Cerebellar nuclear complex (tissue), 1 donor: ENCODE measurements at places on chromosomes 3 and 15.

DNA sequence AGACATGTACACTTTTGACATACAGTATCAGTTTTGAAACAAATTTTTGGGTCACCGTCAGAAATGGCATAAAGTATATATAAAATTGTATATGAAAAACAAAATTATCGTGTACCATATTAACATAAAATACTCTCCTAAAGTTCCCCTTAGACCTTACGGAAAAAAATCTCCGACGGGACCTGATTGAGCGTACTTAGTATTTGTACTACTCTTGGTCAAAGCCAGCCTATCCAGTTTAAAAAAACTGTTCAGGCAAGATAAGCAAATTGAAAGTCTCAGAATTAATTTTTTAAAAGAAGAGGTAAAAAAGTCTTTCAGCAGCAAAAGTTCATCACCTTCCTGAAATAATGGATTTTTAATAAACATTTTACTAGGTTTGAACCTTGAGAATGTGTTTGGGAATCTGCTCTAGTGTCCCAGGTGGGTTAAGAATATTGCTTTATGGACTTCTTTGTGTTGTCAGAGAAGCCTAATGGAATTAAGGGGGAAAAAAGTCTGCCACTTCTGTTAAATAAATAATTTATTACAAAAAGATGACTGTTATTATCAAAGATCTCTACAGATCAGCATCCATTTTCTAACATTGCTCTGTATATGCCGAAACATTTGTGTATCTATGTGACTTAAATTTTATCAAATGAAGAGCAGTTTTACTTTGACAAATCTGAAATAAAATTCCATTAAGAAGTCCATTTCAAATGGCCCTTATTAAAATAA lies 48.6 kb downstream of the ZBTB20 start:
- DNase-seq = no peak

DNA sequence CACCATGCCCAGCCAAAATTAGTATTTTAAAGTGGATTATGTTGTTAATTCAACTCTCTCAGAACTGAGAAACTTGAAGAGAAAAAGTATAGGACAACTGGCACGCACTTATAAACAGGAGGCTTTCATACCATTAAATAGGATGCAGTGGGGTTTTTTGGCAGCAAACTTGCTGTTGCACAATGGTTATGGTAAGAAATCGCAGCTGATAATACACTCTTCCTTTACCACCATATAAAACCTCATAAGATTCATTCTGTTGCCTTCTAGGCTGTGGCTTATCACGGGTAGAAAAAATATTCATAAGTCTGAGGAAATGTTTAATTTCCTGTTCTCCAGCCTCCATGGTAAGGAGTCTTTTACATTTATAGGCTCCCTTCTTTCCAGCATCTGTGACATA lies 95.3 kb downstream of the TMCO5A start:
- DNase-seq = no peak

GRCh38 chr15:50496692-50497091 lies 49.8 kb downstream of the USP50 start:
- no peak for DNase-seq

DNA sequence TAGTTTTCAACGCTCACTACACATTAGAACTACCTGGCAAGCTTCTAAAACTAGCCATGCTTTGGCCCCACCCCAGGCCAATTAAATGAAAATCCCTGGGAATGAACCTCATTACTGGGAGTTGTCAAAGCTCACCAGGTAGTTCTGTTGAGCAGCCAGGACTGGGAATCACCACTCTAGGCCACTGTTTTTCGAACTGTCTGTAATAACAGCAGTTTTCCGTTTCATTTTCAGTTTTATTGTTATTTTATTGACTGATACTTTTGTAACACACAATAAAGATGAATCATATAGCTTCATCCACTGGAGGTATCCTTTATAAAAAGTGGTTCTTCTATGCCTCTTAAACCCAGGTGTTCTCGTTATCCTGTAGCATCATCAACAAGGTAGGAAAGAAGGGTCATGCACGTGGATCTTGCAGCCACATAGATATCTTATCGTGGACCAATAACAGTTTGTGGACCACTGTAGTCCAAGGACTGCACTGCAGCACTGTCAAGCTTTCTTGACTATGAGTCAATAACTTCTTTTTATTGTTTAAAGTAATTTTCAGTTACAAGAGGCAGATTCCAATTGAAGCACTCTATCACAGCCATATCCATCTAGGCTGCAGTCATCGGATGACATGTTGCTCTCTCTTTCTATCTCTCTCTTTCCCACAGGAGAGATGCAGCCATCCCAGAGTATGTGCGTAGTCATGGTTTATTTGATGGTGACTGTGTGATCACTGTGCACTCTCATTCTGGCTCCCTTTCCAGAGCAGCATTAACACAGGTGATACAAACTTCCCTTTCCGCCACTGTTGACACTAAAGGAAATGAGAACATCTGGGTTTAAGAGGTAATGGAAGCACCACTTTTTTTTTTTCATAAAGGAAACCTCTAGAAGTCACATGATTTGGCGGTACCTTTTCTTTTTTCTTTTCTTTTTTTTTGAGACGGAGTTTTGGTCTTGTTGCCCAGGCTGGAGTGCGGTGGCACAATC lies 39.0 kb upstream of the BLM start:
- DNase-seq = no peak

GRCh38 chr3:46626039-46626438 lies 13.7 kb downstream of the FAM240A start:
- no peak for DNase-seq

- no peak for DNase-seq
Measured at GRCh38 chr3:50574444-50574831, 5.1 kb downstream of the HEMK1 start.

- DNase-seq = no peak
Measured at GRCh38 chr3:120448756-120449155, 2.0 kb downstream of the FSTL1 start.

DNA sequence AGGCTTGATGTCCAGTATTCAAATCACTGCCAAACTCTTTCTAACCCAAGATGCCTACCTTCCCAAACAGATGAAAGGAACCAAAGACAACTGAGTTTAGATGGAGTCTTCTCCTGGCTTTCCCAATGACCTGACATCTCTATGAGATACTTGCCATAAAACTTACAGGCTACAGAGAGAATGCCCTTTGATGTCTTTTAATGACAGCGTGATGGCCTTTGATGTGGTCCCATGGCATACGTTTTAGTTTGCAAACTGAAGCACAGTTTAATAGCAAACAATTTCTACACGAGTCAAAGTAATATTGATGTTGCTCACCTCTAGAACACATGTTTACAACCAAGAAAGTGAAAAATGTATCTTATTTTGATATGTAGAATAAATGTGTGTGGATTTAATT lies 73.2 kb downstream of the ZIC4 start:
- DNase-seq = no peak

DNA sequence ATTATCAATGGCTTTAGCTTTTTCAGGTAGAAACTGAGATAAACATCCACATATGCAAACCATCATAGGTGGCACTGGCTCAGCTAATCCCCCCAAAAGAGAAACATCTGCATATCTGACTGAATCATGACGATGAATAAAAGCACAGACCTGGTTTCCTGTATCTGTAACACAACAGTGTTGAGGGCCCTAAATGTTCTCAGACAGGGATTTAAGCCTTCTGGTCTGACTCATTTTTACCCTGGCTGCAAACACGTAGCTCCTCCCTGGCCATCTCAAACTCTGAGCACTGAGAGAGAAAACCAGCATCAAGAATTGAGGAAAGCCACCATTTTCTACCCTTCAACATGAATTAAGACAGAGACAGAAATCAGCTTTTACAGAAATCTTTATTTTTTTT lies 35.2 kb downstream of the GLB1 start:
- DNase-seq = no peak

DNA sequence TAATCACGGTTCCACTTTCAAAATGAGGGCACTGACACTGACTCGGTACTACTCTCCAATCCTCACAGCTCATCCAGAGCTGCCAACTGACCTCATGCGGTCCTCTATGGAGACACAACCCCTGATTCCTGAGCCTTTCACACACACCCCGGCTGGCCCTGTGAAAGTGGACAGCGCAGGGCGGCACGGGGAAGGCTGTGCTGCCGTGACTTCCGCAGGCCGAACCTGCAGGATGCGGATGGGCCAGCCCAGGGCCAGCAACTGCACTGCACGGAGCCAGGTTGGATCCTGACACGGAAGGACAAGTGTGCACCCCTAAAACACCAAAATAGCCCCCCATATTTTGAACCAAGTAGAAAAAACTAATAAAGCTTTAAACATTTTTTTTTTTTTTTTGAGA lies 41.0 kb downstream of the IQSEC1 start:
- no peak for DNase-seq

DNA sequence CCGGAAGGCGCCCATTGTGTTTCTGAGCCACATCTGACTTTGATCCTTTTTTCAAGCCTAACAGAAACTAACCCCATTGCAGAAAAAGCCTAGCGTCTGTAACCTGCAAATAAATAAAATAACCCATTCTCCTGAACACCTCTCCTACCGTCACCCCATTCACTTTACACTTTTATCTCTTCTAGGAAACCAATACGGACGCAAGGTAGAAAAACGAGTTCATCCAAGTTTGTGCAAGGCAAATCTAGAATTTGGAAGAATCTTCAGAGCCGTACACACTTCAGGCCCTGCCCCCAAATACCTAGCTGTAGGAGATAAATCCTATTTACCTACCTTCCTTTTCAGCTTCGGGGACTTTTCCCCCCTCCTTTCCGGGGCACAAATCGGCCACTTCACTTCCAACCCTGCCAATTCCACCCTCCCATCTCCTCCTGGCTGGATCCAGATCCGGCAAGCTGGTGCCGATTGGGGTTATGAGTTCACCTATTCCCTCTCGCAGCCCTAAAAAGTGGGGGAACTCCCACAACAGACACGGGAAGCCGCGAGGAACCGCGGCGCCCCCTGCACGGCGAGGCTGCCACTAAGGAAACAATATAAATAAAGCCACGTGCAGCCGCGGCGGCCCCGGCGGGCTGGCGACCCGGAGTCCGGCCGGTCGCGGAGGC lies 987 bp downstream of the PRTG start:
- no peak for DNase-seq

DNA sequence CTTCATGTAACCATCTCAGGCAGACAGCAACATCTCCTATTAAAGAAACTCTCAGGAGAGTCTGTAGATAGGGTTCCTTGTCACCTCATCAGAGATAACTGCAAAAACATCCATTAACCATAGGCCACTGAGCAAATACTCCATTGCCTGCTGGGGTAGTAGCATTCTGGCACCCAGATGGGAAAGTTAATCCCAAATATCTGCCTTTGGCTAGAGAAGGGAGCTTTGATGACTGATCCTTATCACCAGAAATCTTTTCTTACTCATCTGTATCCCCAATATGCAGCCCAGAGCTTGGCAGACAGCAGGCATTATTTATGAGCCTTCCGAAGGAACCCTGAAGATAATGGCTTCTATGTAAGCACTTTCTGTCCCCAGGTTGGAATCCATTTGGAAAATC lies 173.1 kb downstream of the MFSD1 start:
- DNase-seq = no peak

GRCh38 chr15:66633041-66633937 lies 67.5 kb upstream of the LCTL start:
- DNase-seq = no peak

DNA sequence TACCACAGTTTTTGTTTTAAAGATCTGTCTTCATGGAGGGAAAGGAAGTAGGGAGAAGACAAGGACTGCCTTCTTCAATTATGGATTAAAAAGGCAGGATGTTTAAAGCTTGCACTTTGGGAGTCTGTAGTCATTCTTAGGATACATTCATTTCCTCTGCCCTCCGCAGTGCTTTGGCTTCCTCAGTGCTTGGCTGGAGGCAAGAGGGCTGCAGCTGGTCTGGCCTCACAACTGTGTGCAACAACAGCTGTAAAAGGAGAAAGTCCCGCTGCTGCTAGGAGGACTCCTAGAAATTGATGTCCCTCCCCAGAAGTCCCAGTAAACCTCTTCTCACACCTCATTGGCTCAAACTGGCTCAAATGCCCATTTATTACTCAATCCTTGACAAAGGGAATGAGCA lies 54.4 kb upstream of the PPP2R3A start:
- DNase-seq = no peak

GRCh38 chr3:186496016-186496415 lies 48.2 kb downstream of the CRYGS start:
- DNase-seq = no peak

GRCh38 chr3:48092270-48092669 lies 76.1 kb upstream of the MAP4 start:
- no peak for DNase-seq

DNA sequence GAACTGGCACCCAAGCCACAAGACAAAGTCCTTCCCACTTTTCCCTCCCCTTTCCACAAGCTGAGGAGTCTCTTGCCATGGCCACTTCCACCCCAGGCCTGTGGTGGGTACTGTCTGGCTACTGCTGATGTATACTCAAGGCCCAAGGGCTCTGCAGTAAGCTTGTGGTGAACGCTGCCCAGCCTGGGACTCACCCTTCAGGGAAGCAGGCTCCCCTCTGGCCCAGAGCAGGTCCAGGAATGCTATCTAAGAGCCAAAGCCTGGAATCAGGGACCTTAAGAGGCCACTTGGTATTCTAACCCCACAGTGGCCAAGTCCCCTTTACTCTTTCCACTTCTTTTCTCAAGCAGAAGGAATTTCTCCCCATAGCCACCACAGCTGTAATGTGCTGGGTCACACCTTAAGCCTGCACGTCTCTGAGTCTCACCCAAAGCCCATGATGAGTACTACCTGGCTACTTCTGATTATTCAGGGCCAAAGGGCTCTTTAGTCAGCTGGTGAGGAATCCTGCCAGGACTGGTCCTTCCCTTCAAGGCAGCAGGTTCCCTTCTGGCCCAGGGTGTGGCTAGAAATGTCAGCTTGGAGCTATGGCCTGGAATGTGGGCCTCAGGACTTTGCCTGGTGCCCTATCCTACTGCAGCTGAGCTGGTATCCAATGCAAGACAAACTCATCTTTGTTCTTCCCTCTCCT lies 4.0 kb downstream of the PATL2 start:
- DNase-seq = no peak
